ENCODE measurements at places on chromosomes 16 and 17.

DNA sequence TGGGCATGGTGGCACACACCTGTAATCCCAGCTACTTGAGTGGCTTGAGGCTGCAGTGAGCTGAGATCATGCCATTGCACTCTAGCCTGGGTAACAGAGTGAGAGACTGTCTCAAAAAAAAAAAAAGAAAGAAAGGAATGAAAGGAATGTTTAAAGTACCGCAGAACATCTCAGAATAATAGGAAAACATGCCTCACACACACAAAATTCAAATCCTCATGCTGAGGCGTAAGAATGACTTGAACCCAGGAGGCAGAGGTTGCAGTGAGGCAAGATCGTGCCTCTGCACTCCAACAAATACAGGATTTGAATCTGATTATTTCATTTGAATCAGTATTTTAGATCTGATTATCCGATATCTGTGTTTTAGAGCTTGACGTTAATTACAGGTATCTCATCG lies 21.3 kb upstream of the GAA start:
- no peak for DNase-seq

DNA sequence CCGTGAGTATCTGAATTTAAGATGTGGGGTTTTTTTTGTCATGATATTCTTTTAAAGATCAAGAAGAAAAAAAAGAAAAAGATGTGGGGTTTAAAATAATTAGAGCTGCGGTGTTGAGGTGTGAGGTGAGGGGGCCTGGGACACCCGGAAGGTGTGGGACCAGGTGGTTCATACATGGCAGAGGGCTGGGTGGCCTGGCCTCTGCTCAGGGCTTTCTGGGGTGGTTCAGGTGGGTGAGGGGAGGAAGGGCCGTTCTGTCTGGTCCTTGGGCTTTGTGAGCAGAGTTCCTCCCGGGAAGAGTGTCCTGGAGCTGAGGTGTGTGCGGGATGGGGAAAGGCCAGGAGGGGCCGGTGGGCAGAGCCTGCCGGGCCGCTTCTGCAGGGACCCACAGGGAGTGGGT lies 5.0 kb downstream of the PRSS27 start:
- DNase-seq, result no peak

GRCh38 chr17:75039238-75039637 lies 7.5 kb downstream of the ATP5PD start:
- DNase-seq, result no peak

DNA sequence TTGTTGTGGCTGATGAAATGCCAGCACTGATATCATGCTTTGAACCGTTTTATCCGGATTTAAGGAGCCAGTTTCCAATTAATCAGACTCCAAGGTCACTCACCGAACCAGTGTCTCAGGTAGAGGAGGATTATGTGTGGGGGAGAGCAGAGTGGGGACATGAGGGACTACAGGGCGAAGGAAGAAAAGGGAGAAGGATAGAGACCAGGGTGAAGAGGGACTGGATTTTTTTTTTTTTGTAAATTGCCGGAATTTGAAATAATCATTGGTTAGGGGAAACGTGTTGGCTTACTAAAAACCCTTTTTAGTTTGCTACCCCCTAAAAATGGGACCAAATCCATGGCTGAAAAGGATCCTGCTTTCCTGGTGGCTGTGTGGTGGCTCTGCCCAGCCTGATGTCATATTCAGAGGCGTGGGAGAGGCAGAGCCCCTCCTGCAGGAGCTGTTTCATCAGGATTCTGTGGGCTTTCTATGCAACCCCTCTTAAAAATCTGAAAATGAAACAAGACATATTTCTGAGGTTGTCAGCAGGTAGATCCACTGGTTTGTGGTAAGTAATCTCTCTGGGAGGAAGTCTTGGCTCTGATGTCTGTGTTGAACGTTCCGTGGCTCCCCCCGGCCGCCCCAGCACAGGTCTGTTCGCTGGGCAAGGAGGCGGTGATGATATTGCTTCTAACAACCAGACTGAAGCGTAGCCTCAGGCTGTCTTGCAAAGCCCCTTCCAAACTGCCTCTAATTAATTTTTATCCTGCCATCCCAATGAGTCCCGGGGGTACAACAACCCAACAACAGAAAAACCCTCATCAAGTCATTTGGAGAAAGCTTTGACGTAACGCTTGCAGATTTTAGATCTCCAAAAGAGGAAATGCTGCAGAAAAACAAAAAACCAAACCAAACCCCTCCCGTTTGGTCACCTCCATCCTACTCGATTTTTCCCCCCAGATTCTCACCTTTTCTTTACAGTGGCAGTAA lies 143.0 kb upstream of the ZFHX3 start:
- no peak for DNase-seq

DNA sequence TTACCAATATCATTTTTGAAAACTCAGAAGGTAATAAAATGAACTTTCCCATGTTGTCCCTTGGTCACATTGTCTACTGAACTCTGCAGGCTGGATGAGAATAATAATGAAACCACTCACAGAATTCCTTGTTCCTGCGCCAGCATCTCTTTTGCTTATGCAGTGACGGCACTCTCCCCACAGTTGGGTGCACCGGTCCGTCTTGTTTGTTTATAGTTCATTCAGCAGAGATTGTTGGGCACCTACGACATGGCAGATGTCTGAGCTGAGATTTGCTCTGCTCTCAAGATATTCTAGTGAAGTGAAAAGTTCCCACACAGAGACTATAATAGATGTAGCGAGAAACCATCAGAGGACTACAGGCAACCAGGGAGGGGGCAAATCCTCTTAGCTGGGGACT lies 375.7 kb upstream of the CDH11 start:
- no peak for DNase-seq

- no peak for DNase-seq
Measured at GRCh38 chr17:57293077-57293476, 36.8 kb downstream of the MSI2 start.

DNA sequence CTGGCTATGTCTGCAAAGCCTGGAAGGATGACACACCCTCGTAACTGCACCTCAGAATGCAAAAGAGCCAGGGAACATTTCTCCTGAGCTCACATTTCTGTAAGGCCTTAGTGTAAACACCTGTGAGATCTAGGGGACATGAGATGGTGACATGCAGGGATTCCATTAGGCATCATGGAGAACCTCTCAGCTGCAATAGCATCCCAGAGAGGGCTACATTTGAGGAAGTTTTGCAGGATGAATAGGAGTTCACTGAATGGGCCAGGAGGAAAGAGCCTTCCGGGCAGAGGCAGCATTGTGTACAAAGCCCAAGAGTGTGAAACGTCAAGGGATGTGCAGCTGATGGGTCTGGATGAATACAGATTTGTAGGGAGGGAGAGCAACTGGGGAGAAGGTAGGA lies 223.0 kb upstream of the RPL38 start:
- no peak for DNase-seq

GRCh38 chr17:43449470-43450248 lies 34.1 kb upstream of the DHX8 start:
- DNase-seq, result no peak

DNA sequence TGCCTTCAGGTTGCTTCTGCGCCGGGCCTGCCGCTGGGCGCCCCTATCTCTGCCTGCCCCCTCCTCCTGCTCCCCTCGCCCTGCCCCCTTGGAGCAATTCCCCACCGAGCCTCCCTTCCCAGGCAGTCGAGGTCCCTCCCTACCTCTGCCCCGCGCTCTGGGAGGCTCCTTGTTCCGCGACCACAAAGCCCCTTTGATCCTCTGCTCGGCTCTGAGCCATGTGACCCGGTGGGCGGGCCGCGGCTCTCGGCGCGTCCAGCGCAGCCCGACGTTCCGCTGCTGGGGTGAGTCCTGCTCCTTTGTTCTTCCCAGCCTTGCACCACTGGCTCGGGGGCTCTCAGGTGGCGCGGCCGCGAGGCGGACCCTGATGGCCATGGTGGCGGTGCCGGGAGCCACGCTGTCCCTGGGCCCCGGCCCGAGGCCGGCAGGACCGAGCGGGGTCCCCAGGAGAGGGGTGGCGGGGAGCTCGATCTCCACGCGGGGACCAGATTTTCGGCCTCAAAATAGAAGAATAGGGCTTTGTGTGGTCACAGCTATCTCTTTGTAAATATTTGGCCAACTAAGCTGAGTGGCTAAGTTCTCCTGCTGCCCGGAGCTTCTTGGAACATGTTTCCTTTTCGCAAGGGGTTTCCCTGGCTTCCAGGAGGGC lies 310.6 kb downstream of the SEC14L1 start:
- peak; percentile 68 for DNase-seq

DNA sequence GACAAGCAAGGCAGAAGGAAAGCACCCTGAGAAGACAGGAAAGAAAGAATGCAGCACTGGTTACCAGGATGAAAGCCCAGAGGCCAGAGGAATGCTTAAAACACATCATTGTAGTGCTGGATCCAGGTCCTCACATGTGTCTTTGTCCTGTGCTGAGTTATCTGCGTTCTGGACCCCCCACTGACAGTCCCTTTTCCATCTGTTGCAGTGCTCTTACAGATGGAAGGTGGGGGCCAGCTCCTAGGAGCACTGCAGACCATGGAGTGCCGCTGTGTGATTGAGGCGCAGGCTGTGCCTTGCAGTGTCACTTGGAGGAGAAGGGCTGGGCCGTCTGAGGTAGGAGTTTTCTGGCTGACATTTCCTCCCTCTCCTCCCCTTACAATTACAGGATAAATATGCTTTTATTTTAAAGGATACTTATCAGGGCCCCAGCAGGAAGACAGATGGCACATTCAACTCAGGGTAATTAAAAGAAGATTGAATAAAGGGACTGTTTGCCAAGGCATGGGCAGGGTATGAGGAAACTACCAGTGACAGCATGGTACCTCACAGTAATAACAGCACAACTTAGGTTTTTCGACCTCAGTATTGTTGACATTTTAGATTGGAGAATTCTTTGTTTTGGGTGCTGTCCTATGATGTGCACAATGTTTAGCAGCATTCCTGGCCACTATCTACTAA lies 3.0 kb downstream of the EME1 start:
- DNase-seq, result no peak

- no peak for DNase-seq
Measured at GRCh38 chr16:30108059-30108850, 5.1 kb downstream of the GDPD3 start.

DNA sequence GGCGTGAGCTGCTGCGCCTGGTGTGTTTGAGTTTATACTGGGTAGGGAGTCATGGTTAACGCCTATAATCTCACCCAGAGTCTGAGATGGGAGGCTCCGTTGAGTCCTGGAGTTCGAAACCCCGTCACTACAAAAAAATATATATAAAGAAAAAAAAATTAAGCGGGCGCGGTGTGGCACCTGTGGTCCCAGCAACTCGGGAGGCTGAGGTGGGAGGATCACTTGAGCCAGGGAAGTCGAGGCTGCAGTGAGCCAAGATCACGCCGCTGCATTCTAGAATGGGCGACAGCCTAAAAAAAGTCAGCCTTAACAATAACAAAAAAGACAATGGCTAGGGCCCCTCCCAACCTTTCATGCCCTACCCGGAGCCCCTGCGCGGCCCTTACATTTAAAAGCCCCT lies 17.2 kb upstream of the PRR14 start:
- DNase-seq, result no peak

- DNase-seq, result peak; percentile 57
Measured at GRCh38 chr17:27630607-27631410, at the start of gene LGALS9. Gene LGALS9, plus strand, starts transcription at chr17:27631188. Its CDS starts 78 bp downstream, at chr17:27631266.

- no peak for DNase-seq
Measured at GRCh38 chr16:2040041-2040786, 7.4 kb downstream of the NTHL1 start.

- DNase-seq, result no peak
Measured at GRCh38 chr17:72869630-72870029, 222.9 kb downstream of the SLC39A11 start.

- peak; percentile 89 for DNase-seq
Measured at GRCh38 chr16:4183237-4184037, 58.4 kb downstream of the SRL start.

Measured in CD4-positive, alpha-beta T cell treated with Interleukin-12 subunit alpha and Interleukin-12 subunit beta, for 1 hour (primary cell).